ENCODE measurements at places on chromosomes 3 and 15.

GRCh38 chr15:33256874-33257273 is 53.9 kb upstream of the RYR3 start:
- no peak for DNase-seq

DNA sequence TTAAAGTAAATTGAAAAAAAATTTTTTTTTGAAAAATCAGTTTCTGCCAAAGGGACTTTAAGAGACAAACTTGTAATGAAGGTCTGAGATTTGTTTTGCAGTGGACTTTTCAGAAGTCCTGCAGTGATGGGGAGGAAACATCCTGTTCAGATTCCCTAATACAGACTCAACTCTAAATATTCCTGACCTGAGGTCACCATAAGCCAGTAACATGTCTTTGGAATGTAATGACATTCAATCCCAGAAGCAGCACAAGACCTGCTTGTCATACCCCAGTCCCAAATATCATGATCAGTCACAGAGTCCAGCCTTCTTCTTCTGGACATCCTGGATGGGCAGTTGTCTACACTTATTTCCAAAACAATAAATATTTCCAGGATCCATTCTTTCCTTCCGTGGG is 53.6 kb downstream of the TMEM39A start:
- no peak for DNase-seq

DNA sequence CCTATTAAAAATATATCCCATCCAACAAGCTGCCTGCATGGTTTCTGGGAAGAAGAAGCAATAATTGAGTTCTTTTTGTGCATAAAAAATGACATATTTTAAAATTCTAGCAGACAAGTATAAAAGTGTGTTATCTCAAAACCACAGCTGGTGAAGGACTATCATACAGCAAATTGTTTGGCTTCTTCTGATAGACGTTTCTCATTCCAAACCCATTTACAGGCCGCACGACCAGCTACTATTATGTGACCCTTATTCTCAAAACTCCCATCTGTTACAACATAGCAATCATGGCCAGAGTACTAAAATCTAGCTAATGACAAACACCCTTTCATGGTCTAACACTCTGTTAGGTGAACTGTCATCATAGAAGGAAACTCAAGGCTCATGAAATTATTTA is 21.7 kb downstream of the ETFA start:
- DNase-seq = no peak

- DNase-seq = no peak
Observed at GRCh38 chr3:68025189-68025588, 370.8 kb upstream of the SUCLG2 start.

DNA sequence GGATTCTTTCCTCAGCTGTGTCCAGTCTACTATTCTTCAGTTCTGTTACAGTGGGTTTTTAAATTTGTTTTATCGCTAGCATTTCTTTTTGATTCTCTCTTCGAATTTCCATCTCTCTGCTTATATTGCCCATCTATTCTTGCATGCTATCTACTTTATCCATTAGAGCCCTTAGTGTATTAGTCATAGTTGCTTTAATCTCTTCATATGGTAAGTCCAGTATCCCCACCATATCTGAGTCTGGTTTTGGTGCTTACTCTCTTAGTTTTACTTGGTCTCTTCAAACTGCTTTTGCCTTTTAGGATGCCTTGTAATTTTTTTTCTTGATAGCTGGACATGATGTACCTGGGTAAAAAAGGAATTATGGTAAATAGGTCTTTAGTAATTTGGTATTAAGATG is 9.1 kb downstream of the TIMMDC1 start:
- DNase-seq = no peak

GRCh38 chr3:28576614-28577200 is 228.1 kb upstream of the AZI2 start:
- DNase-seq = peak; percentile 41

GRCh38 chr3:133695560-133696171 is 33.9 kb upstream of the TOPBP1 start:
- no peak for DNase-seq

GRCh38 chr15:51121118-51121517 is 26.4 kb upstream of the TNFAIP8L3 start:
- no peak for DNase-seq

GRCh38 chr3:177803500-177803899 is 606.2 kb upstream of the TBL1XR1 start:
- no peak for DNase-seq

DNA sequence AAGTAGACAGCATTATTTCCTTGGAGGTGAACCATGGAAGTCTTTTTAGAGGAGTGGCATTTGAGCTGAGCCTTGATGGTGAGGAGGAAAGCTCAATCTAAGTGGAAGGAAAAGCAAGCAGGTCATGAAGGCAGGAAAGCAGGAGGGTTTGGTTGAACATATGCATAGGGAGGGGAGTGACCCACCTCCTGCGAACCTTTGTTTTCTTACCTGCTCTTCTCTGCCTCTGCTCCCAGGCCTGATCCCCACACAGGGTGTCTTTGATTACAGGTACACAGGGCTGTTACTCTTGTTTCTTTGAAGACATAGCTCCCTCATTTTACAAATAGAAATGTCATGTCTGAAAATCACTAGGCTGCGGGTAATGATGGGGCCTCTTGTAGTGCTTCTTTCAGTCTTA is 248.1 kb upstream of the TPRG1 start:
- DNase-seq = no peak

GRCh38 chr15:70025413-70026296 is 72.1 kb downstream of the TLE3 start:
- no peak for DNase-seq

- no peak for DNase-seq
Observed at GRCh38 chr3:165192610-165193192, 3.5 kb downstream of the SLITRK3 start.

GRCh38 chr15:39286706-39287105 is 294.2 kb upstream of the THBS1 start:
- DNase-seq = no peak

All from NCI-H524 treated with DMSO at 0.1 percent for 48 hours (cell line).